ENCODE measurements at places on chromosomes 5 and 9.

DNA sequence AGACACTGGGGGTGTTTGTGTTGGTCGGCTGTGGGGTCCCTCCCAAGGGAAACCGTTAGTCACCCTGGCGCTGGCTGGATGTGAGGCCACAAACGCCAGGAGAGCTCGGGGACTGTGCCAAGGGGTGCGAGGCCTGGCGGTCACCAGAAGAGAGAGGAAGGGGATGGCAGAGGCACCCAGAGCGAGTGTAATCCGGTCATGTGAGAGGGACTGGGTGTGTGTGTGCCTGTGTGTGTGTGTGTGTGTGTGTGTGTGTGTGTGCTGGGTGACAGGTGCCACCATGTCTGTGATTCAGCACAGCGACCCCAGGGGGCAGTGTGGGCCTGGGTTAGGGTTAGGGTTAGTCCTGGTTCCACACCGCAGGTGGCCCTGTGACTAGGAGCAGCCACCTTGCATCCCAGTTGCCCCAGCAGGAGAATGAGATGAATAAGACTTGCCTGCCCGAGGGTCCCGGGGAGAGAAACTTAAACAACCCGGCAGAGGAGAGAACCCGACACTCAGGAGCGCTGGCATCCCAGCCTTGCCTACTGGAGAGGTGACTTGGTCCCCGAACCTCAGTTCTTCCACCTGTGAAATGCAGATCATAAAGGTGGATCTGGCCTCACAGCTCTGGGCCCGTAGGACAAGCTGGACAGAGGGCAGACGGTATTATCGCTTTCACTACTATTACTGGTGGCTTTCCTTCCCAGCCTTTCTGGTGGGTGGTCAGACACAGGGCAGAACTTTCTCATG, 1.4 kb upstream of the ADAMTSL2 start:
- DNase-seq, result no peak

- DNase-seq, result no peak
Measured at GRCh38 chr5:160311491-160312133, 752 bp downstream of the CCNJL start.

- DNase-seq, result no peak
Measured at GRCh38 chr5:91787718-91788117, 404.6 kb upstream of the ARRDC3 start.

DNA sequence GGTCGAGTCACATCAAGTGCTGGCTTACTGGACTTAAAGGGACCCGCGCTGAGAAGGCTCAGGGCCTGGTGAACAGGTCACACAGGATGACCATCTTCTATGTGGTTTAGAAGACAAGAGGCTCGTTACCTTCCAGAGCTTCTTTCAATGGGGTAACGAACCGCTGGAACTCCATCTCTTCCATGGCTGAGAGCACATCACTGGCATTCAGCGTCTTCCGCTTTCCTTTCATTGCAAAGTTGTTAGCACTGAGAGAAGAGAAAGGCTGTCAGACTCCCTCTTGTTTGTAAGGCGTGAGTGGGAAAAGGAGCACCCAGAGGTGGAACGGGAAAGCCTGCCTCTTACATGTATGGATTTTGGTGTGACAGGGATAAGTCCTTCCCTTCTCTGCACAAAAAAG, 994 bp downstream of the POLE3 start:
- no peak for DNase-seq

DNA sequence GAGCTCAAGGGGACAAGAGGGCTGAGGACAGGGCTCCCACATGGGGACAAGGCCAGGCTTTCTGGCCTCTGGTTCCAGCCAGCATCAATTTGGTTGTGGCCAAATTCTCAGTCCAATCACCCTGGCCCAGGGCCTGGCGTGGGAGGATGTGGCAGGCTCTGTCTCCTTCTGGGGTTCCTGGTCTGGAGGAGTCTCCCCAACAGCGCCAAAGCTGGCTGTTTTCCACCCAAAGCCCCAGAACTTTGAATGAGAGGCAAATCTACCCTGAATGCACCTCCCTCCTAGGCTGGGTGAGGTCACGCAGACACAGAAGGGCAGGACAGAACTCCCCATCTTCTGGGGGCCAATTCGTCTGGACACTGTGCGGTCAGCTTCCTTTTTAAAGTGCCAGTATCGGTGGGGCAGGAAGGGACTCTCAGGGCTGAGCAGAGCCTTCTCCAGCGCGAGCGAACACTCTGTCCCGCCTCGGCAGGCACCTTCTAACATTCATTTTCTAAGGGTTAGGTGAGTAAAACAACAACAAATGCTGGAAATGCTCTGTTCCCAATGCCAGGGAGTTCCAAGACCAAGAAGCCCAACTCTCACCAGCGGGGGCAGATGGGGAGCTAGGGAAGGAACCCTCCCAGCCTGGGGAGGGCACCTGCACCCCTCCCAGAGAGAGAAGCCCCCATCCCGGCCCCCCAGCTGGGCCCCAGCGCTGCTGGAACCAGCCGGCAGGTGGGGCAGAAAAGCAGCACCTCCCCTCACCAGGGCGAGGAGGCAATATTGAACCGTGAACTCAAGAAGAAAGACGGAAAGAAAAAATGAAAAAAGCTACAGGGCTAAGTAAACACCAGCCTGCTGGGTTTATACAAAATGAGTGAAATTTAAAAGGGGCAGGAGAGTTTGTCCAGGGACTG, 3.7 kb upstream of the DPM2 start:
- DNase-seq, result no peak

- no peak for DNase-seq
Measured at GRCh38 chr9:14029806-14030374, 284.1 kb downstream of the NFIB start.

- DNase-seq, result no peak
Measured at GRCh38 chr5:112663146-112663545, 74.5 kb upstream of the APC start.

GRCh38 chr5:172410662-172411483, 43.5 kb downstream of the SH3PXD2B start:
- no peak for DNase-seq

DNA sequence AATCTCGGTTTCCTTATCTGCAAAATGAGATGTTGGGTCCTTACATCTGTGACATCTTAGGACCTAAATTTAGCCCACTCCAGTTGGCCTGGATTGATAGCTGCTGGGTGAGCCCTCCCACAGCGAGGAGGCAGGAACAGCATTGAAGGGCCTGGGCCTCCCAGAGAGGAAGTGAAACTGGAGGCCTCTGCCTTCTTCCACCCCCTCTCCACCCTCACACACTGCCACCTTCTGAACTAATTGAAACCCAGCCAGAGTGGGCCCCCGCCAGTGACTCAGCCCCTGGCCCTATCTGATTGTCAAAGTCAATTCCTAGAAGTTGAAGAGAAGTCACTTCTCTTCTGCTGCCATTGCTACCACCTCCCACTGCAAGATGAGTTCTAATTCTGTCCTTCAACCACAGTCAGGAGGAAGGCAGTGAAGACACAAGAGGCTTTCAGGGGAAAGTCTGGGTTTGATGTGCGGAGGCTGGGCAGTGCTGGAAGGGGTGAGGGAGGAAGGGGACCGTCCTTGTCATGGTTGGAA, 55.2 kb upstream of the NEK6 start:
- DNase-seq, result no peak

DNA sequence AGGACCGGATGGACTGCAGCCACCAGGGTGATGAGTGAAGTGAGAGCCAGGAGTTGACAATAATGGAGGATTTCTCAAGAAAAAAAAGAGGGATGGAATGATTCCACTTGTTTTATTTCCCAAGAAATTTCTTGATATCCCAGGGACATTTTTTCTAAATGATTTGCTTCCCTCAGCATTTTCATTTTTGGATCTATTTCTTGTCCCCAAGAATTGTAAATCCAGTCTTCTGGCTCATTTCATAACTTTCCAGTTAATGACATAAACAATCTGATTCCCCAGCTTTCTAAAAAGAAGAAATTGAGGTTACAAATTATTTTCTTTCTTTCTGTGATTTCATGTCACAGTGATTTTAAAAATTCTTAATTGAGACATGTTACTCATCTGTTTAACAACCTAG, 446.5 kb downstream of the PRR16 start:
- no peak for DNase-seq

DNA sequence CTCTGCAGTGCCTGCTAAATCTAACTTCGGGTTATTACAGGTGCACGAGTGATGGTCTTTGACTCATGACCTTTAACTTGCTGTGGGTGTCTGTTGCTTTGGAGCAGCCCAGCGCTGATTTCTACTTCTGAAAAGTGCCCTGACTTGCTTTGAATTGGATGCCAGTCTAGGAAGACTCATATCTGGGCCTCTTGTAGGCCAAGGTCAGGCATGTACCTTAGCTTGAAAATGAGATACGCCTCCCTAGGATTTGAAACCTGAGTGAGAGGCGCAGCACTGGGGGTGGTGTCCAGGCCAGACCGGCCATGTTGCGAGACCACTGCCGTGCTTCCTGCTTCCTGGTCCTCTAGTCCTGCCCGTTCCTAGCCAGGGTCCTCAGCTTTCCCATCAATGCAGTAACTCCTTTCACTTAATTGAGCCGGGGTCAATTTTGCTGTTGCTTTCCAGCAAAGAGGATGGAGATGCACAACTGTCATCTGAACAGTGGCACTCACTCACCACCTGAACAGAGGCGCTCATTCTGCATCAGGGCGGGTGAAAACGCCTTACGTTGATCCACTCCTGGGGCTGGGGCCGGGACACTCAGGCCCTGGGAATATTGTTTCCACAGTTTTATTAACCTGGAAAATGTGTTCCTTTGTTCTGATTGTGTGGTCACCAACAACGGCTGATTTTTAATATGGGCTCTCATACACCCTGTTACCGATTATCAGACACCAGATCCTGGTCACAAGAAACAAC, 14.3 kb downstream of the PCAT7 start:
- no peak for DNase-seq

DNA sequence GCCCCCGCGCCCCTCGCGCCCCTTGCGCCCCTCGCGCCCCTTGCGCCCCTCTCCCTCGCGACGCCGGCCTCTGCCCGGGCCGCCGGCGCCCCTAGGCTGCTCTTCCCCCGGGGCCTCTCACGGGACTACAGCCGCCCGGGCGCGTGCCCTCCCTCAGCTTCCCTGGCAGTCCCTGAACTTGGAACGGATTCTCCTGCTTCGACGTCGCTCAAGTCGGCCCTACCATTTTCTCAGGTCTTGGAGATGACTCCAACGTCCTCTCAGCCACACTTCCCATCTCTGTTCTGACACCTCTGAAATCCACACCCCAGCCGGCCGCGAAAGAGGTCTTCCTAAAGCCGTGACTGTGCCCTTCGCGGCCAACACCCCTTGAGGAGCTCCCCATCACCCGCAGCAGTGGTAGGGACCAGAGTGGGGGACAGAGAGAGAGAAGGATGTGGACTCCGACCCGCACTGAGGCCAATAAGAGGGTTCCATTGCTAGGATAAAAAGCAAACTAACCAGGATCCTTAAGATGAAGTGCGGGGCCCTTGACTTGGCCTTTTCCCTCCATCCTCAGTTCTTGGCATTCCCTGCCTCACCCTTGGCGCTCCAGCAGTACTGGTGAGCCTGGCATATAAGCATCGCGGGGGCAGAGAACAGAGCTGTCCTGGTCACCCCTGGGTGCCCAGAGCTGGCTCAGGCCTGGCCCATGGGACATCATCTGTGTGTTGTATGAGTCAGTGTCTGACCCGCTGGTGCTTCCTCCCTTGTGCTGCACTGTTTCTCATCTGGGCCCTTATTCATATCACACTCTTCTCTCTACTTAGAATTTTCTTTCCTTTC, 38.6 kb upstream of the GARNL3 start:
- DNase-seq, result no peak

- no peak for DNase-seq
Measured at GRCh38 chr9:91060520-91061343, 259.1 kb downstream of the SYK start.

DNA sequence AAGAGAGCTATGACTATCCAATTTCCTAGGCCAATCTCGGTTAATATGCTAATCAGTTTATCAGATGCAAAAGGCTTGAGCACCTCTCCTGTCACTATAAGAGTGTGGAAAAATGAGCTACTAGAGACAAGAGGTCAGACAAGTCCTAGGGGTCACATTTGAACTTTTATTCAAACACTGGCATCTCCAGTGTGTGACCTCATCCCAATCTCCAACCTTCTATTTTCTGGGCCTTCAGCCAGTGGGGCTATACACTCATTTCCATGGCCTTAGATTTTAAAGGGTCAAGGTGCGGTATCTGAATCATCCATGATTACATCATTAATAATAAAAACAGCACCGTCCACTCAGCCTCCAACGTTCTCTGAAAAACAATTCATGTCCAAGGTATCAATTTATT, 139.6 kb upstream of the LRRTM2 start:
- DNase-seq, result no peak

DNA sequence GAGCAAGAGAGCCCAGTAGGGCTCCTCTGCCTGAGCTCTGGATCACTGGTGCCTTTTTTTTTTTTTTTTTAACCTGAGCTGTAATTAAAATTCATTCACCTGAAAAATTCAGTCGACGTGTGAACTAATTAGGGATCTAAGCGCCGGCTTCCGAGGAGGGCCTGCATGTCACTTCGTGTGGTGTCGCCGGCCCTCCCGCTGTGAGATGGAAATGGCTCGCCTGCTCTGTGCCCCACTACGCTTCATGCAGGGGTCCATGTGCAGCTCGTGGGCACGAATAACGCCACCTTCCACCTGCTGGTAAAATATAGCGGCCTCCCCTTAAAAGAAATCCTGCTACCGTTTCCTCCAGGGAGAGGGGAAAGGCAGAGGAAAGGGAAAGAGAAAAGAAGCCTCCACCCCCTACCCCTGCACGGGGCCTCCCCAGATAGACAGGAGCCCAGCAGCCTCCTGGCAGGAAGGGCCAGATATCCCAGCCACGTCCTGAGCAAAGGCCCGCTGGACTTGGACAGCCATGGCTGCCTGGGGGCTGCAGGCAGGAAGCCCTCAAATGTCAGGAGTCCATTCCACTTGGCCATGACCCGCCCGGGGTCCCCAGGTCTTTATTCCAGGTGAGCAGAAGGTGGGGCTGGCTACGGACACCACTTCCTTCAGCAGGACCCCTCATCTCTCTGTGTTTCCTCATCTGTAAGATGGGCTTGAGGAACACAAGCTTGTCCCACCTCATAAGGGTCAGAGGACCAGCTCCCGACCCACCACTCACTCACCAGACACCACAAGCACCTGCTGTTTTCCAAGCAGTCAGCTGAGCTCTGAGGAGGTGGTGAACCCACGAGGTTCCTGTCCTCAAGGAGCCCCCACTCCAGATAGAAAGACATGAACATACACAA, 38.2 kb upstream of the ZNF354A start:
- DNase-seq, result no peak

DNA sequence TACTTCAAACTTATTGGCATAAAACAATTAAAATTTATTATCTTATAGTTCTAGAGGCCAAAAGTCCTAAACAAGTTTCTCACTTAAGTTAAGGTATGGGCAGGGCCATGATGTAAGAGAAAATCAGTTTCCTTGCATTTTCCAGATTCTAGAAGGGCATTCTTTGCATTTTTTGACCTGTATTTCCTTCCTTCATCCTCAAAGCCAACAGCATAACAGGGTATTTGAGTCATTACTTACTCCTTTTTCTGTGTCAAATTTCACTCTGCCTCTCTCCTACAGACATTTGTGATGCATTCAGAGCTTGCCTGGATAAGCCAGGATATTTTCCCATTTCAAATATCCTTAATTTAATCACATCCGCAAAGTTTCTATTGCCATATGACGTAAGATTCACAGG, 1499.0 kb downstream of the EFNA5 start:
- DNase-seq, result no peak

- DNase-seq, result no peak
Measured at GRCh38 chr5:168776070-168776469, 196.9 kb upstream of the PANK3 start.

GRCh38 chr5:132666310-132667123, 7.3 kb upstream of the IL4 start:
- no peak for DNase-seq
